ENCODE measurements at places on chromosomes 2 and 18.

- DNase-seq: no peak
These were observed 250.9 kb downstream of the PIEZO2 start for GRCh38 chr18:10898417-10898974.

- no peak for DNase-seq
These were observed 915 bp downstream of the CROCC2 start for GRCh38 chr2:240906911-240907590.

DNA sequence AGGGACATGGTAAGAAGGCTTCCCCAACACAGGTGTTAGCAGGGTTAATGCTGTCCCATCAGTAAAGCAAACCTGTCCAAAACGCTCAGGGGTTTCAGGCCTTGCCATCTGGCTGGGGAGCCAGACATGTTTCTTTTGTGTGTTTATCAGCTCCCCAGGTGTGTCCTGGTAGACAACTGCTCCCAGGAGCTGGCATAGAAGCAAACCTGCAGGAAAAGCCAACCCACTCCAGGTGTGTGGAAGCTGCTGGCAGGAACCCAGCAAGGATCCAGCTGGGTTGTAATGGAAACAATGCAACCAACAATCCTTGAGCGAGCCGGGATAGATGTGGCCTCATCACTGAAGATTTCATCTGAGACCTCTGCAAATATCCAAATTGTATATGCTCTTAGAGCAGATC is 123.1 kb downstream of the RAB3GAP1 start:
- DNase-seq: no peak

DNA sequence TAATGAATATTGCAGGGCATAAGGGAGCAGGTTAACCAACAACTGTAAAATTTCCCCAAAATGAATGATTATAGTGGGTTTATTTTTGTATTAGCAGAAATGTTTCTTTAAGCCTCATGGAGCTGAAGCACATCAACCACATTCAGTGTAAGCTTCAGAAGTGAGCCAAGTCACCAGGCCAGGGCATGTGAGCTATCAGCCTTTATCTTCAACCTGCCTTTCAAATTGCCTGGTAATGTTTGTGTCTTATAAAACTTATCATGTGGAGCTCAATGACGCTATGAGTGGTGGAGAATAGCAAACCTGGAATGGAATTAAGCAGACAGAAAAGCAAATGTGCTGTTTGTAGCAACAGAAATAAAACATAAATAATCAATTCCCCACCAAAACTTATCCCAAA is 1068.4 kb downstream of the LRP1B start:
- DNase-seq: peak; percentile 46

Measured in NCI-H446 (cell line).